ENCODE measurements at places on chromosomes 13 and 19.

DNA sequence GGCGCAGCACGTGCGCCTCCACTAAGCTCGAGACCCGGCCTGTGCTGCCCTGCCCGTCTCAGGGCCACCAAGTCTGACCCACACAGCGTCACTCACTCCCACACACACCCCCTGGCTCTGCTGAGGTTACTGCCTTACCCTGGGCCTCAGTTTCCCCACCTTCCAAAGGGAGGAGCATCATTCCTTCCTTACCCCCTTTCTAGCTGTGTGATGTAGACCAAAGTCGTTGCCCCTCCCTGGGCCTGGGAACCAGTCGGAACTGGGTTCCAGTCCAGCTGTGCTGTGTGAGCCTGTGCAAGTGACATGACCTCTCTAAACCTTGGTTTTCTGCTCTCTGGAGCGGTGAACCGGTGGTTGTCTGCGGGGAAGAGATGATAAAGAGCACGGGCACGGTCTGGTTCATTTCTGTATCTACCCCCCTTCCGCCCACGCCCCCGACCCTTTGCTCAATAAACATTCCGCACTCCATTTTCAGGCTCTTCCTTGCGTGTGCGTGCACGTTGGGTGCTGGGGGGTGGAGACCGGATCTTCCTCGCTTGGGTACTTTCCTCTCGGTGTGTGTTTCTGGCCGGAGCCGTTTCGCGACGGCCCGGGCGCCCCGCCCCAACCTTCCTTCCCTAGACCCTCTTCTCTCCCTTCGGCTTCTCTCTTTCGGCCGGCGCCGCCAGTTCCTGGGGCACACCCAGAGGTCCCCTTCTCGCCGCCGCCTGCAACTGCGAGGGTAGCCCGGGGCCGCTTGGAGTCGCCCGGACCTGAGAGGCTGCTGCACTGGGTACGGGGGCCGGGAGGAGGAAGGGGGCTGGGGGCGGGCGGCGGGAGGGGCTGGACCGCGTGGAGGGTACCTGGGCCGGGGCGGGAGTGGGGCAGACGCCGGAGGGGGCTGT is at the start of gene ZNF581:
Gene ZNF581, plus strand, starts transcription at position 647 of the 884 bp plus-strand sequence. CDS start 923 bp downstream, outside the sequence.
- DNase-seq: no peak

- DNase-seq: no peak
These were observed 1.9 kb upstream of the KL start for GRCh38 chr13:33014291-33014690.

GRCh38 chr13:77522444-77522843 is 13.1 kb upstream of the SCEL start:
- DNase-seq: no peak

DNA sequence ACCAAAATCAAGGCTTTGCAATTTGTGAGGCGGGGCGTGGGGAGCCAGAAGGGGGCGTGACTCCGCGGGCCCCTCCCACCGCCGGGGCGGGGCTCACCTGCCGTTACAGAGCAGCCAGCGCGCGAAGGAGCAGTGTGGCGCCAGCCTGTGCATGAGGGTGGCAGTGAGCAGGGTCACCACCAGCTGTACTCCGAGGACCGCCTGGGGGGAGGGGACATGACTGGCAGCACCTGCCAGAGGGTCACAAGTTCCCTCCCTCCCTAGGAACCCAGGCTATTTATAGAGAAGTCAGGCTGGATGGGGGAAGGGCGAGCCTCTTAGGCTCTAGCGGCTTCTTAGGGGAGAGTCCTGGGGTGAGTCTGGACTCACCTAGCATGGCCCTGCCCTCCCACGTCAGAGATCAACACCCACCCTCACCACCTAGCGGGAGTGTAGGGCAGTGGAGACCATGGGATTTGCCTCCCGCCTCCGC is 3.6 kb downstream of the TMEM161A start:
- no peak for DNase-seq

- DNase-seq: no peak
These were observed 40.6 kb downstream of the TNFSF11 start for GRCh38 chr13:42614436-42615035.

- no peak for DNase-seq
These were observed 1.6 kb downstream of the MISP3 start for GRCh38 chr19:14073925-14074838.

- DNase-seq: no peak
These were observed 83.7 kb downstream of the AKAP11 start for GRCh38 chr13:42355491-42356183.

DNA sequence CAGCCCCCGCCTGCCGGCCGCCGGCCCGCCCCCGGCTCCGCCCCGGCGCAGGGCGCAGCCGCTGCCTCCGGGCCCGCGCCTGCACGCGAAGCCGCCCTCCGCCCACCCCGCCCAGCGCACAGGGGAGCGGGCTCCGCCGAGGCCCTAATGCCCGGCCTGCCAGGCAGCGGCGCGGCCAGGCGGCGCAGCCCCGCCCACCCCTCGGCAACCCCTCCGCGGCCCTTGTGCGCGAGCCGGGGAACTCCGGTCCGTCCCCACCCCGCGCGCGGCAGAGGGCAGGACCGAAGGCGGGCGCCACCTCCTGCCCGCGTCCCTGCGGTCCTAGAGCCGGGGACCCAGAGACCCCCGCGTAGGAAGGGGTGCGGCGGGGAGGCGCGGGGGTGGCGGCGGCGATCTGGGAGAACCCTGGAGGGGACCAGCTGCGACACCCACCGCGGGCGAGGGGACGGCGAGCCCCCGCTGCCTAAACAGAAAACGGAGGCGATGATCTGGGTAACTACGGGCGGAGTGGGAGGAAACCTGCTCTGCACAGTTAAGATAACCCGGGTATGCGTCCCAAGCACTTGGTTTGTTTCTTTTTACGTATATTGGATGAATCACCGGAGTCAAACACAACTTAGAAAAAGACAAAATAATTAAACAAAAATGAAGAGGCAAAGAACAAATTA is 350 bp upstream of the USP12 start:
- DNase-seq: peak; percentile 89

GRCh38 chr19:483332-484072 is 12.8 kb upstream of the MADCAM1 start:
- no peak for DNase-seq

- no peak for DNase-seq
These were observed 19.8 kb downstream of the UGGT2 start for GRCh38 chr13:96033220-96034015.

GRCh38 chr13:67146523-67147130 is 83.5 kb downstream of the PCDH9 start:
- DNase-seq: no peak

DNA sequence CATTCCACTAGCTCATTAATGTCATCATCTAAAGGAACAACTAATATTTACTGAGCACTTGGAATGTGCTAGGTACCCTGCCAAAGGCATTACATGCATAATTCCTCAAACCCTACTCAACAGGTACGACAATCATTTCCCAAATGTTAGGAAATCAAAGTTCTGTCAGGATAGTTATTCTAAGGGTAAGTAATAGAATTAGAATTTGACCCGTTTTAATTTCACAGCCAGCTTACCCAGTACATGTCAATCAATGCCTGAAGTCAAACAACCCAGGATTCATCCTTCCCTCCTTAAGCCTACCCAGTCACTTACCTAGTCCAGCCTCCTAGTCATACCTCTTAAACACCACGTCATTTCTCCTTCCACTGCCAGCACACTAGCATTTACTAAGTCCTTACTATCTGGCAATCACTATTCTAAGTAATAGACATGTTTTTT is 2.4 kb downstream of the LNX2 start:
- no peak for DNase-seq

GRCh38 chr13:73259061-73260017 is 200.5 kb downstream of the KLF5 start:
- DNase-seq: no peak

GRCh38 chr13:84543962-84544361 is 661.7 kb upstream of the SLITRK1 start:
- no peak for DNase-seq

- DNase-seq: no peak
These were observed 20.1 kb downstream of the FPR3 start for GRCh38 chr19:51815043-51815442.

- no peak for DNase-seq
These were observed 254.2 kb downstream of the COG6 start for GRCh38 chr13:39909634-39910033.

GRCh38 chr13:76992548-76993001 is 694 bp downstream of the CLN5 start:
- DNase-seq: no peak
